ENCODE measurements at places on chromosomes 6 and 20.

DNA sequence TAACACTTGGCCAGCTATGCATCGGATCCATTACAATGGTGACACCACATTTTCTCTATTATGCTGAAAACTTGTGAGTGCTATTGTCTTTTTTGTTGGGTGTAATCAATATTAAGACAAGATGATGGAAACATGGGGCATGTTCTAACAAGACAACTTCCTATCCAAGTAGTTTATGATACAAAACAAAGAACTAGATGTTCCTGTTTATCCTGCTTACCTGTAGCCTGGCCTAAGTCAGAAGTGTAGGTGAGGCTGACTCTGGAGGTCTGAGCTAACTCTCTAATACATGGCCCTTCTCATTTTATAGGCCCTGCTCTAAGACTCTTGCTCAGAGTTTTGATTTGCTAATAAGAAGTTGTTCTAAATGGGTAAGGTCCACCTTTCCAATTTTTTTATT is 242.4 kb upstream of the STXBP5 start:
- DNase-seq: no peak

DNA sequence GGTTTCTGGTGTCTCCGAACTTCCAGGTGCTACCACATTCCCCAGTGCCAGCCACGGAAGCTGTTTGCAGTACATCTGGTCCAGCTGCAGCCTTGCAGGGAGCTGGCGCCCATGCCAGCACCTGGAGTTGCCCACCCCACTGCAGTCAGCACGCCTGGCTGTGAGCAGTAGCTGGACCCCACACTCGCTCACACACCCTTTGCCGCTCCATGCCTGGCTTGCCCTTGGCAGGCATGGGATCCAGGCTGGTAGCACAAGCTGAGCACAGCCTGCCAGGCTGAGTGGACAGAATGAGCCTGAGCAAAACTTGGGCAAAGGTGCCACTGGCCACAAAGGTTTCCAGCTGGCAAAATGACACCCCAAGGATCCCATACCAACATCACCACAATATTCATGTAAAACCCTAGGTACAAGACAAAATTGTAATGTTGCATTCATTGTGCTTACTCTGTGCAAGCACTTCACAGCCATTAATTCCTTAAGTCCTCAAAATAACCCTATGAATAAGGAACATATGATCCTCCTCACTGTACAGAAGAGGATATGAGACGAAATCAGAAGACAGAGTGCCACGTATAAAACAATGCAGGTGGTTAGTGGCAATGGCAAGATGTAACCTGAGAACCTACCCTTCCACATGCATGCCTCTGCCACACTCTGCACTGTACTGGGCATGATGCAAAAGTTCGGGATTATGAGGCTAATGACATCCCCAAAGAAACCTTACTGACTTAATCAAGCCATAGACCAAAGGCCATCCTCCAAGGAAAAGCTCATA is 18.3 kb downstream of the KIF16B start:
- DNase-seq: no peak

DNA sequence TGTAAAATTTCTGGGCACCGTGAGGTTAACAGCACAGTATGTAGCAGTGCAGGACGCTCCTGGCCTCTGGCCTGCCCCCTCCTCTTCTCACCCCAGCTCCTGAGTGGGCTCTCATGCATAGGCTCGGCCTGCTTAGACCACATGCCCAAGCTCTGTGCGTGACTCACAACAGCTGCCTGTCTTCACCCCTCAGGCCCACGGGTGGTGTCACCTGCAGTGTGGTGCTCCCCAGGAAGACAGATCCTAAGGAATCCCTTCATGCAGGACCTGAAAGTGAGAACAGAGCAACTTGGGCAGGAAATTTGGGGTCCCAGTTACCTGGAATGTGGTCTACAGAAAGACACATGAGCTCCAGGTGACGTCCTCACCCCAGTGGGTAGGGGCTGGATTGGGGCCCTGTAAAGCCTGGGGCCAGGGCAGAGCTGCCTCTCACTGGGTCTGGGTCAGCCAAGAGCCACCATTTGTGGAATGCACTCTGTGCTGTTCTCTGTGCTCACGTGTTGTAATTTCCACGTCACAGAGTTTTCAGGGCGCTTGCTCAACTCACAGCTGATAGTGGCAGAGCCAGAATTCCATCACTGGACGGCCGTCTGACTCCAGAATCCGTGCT is 37.0 kb upstream of the PXDC1 start:
- no peak for DNase-seq

DNA sequence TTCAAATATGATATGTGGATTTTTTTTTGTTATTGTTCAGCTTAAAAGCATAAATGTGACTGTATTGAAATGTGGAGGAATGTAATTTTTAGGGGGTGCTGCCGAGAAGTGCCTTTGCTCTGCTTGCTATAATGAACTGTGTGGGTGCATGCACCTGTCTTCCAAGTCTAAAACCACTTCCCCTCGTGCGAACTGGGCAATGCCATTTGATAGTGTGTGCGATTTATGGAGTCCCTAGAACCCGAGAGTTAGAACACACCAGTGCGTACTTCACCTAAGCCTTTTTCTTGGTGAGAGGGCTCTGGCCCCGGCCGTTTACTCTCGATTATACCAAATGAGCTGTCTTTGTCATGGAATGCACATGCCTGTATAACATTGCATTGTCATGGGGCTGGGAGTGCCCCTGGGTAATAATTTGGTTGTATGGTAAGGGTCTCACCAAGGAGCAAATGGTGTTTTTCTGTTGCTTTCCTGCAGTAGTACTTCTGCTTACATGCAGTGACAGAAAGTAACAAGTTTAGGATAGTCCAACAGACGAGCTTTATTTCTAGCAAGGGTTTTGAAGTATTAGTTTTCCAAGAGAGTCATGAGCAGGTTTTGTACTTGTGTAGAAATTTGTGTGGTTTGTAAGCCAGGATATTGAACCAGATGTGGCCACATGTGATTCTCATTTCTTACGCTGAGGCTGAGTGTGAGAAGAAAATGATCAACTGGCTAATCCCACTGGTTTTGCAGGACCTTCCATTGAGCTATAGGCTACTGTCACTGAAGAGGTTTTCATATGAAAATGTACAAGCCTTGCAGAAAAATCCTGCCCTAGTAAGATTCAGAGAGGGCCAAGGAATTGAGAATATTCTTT is 172.4 kb downstream of the DTNBP1 start:
- DNase-seq: no peak

- peak; percentile 36 for DNase-seq
Measured at GRCh38 chr20:53737396-53738038, 143.9 kb upstream of the ZNF217 start.

DNA sequence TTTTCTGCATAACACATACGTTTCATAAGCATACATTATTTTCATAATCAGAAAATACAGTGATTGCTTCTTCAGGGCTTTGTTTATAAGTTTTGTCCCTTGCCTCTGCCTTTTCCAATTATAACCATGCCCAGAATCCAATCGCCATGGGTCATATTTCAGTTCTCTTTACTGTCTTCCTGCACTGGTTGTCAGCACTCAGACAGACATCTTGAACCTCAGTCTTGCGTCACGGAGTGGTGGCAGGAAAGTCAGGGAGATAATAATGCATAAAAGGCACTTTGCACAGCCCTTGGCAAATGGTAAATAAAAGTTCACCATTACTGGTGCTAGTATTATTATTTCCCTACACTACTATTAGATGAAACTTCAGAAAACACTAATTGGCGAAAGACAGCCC is 7.2 kb downstream of the KIF16B start:
- DNase-seq: no peak

- DNase-seq: no peak
Measured at GRCh38 chr6:27777614-27778355, 134.4 kb downstream of the OR2B2 start.

DNA sequence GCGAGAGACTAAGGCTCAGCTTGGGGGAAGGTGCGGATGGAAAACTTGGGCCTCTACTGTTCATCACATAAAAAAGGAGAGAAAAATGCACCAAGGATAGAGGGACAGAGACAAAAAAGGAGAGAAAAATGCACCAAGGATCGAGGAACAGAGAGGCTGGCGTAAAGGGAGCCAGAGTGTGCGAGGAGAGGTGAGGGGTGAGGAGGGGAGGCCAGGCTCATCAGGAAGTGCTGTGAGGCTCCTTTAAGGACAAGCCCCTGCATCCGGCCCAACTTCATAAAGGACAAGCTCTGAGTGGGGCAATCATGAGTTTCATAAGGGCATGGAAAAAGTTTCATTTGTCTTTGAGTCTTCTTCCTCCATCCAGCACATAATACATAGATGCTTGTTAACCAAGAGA is 117.2 kb upstream of the NXT1 start:
- no peak for DNase-seq

GRCh38 chr20:24909086-24909780 is 39.8 kb upstream of the CST7 start:
- DNase-seq: no peak
